ENCODE measurements at places on chromosomes 13 and 19.

GRCh38 chr13:30097701-30098100 lies 209.7 kb downstream of the KATNAL1 start:
- DNase-seq = no peak

GRCh38 chr13:27933580-27934328 lies 14.0 kb downstream of the PDX1 start:
- DNase-seq = no peak

- DNase-seq = no peak
Observed at GRCh38 chr19:23401086-23401610, 5.9 kb upstream of the ZNF91 start.

DNA sequence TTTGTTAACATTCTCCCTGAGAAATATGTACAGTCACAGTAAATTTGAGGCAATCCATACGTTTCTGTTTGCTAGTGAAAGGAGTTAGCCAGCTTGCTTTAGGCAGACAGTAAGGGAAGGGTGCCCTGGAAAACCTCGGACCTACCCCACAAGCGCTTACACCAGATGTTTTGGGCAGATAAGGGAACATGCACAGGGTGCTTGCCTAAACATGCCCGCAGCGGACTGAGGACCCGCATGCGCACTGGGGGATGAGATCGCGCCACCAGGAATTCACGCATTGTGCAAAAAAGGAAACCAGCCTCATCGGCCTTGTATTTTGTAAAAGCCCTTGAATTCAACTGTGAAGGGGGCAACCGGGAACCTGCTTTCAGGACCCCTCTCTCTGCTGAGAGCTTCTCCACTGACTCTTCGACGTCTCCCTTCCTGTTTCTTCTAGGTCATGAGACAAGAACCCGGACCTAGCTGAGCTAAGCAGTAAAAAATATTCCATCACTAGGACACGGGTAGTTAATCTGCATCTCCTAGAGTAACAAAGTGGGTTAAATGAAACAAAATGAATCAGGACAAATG lies 1399.2 kb upstream of the ATXN8OS start:
- DNase-seq = no peak
